ENCODE measurements at places on chromosomes 6 and 20.

DNA sequence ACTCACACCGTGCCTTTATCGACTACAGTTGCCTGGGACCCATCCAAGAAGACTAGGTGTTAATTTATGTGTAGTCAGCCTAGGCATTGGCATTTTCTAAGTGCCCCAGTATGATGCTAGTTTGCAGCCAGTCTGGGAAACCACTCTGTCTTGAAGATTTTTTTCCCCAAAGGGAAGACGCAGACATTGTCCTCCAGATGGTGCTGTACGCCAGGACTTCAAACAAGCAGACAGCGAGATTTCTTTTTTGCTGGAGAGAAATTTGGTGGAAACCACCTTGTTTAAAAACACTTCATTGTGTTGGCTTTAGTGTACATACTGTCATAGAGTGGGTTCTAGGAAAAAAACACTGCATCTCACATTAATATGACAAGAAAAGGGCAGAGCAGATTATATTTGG, 30.0 kb downstream of the ALDH5A1 start:
- peak; percentile 47 for DNase-seq

- DNase-seq = no peak
These were observed 32.5 kb upstream of the PIM1 start for GRCh38 chr6:37137201-37138090.

GRCh38 chr20:43946659-43947315, 32.1 kb downstream of the TOX2 start:
- no peak for DNase-seq

DNA sequence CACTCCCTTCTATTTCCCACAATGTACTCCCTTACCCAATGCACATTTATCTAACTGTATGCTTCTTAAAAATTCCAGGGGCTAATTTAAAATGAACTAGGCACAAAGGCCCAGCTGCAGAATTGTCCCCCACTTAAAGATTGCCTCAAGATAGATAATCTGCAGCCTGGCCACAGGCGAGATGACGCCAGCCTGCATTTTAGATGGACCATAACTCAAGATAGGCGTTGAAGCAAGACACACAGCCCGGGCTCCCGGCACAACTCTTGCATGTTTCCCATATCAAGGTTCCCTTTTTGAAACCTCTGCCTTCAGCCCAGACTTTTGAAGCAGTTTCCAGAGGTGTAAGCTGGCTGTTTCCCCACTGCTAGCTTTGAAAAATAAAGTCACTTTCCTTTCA, 3.2 kb upstream of the REPS1 start:
- no peak for DNase-seq

DNA sequence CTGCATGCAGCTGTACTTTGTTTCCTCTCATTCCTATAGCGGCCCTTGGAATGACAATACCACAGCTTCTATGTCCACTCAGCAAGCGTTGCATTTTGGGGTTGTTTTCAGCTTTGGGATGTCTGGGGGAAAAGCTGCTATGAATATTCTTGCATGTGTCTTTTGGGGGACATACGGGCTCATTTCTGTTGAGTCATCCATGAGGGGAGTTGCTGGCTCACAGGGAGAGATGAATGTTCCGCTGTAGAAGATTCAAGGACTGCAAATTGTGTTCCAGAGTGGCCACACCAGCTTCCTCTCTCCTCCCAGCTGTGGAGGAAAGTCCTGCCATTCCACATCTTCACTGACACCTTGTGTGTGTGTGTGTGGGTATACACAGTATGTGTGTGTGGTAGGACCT, 43.3 kb downstream of the TGM2 start:
- DNase-seq = no peak

GRCh38 chr20:12455148-12455547, 537.5 kb downstream of the BTBD3 start:
- no peak for DNase-seq

DNA sequence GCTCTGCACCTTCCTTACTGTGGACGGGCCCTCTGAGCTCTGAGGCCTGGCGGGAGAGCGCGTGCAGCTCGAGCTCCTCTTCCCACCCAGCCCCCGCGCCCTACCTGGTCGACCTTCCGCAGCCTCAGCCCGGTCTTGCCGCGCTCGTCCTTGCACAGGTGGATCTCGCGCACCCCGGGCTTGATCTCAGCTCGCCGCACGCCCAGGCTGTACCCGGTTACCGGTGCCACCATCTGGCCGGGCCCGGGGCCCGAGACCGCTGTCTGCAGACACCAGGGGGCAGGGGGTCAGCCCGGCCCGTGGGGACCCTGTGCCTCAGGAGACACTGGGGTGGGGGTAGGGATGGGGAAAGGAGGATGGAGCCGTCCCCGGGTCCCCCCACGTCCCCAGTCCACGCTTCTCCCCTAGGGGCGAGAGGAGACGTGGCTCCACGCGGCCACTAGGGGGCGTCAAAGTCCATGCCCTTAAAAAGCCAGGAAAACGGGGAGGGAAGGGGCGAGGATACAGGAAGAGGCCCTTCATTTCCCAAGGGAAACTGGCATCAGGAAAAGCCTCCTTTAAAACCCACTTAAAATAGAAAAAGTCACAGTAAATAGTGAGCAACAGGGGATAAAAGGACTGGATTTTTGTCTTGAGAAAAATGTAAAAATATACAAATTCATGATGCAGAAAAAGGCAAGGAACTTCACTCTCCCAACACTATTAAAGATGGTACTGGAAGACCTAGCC, 15.5 kb downstream of the SDCBP2 start:
- DNase-seq = peak; percentile 78

DNA sequence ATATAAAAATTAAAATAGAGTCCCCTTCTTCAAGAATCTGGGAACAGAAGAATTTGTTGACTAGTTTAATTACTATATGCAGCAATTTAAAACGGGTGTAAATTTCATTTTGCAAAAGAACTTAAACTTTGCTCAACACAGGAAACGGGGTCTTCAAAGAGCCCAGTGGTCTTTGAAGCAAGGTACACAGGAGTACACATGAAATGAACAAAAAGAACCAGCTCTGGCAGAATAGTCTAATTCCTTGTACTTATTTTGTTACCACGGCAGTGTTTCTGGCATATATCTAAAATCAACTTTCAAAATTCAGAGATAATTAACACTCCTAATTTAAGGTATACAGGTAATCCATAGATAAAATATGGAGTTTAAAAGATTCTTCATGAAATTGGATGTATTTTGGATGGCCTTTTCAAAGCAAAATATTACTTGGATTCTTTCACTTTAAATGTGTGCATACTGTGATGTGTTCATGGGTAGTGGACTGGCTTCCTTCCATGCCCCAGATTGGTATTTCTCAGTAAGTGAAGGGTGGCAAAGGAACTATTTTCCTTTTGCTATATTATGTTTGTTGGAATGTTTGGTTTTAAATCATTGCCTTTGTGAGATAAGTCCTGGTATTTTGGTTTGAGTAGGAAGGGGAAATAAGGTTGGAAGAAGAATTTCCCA, 96.8 kb upstream of the THEMIS start:
- DNase-seq = no peak

GRCh38 chr20:35079472-35080347, 12.9 kb downstream of the TRPC4AP start:
- DNase-seq = no peak

DNA sequence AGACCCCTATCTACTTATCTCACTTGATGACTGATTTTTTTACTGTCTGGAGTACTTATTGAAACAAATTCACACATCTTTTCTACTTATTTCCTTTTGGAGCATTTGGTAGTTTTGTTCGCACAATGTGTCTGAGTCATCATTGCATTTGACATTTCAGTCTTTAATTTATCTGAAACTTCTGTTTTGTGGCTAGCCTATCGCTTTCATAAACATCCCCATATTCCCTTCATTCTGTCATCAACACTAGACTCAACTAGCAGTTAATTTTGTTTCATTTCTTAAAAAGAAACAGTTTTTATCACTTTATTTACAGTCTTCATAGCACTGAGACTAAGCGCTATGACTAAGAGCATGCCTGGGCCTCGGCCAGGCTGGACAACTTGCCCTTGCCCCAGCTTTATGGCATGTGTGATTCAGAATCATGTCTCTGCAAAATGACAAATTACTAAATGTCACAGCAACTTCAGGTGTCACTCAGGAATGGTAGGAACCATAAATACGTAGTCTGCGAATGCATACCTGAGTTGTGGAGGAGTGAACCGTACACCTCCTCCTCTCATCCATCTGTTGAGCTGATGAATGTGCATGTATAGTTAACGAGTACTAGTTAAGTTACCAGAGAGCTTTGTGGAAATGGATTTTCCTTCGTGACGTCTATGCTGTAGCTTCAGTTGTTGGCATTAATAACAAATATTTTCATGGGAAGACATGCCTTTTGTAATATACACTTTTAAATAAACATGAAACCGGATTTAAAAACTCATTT, 16.2 kb downstream of the L3MBTL3 start:
- no peak for DNase-seq

Measured in B cell (primary cell).